Activated naive CD4-positive, alpha-beta T cell treated with anti-CD3 and anti-CD28 coated beads for 36 hours (primary cell): ENCODE measurements at places on chromosomes 5 and 9. TPM values are rescaled to one million over a fixed set of nuclear protein-coding genes. Genes with fewer than 3 reads are reported as not detected.
A peak's percentile ranks its signal among the peaks of the same experiment; 100 is the strongest.

- peak; percentile 46 for DNase-seq
Observed at GRCh38 chr5:172004824-172005237, 1.6 kb downstream of the FBXW11 start.

- no peak for DNase-seq
Observed at GRCh38 chr9:68505681-68506409, 34.8 kb downstream of the TMEM252 start.

The SURF6 gene
- 13.8 TPM for total RNA-seq

- no peak for DNase-seq
Observed at GRCh38 chr9:116074658-116075057, 78.9 kb upstream of the PAPPA start.

GRCh38 chr5:178057839-178058238 is 55.5 kb upstream of the N4BP3 start:
- no peak for DNase-seq

DNA sequence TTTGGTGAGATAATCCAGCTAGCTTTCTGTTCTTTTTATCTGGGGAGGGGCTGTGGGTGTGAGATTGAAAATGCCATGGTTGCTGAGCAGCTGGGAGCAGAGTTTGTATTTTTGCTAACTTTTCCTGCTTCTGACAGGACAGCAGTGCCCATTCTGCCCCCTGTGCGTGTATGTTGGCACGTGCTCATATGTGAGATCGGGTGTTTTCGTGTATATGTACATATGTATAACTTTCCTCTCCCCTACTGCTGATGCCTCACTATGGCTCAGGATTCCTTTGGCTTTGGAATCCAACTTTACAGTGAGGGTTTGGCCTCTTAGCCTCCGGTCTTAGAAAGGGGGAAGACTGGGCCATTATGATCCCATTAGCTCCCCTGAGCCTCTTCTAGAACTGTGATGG is 38.3 kb downstream of the RGS3 start:
- DNase-seq, result no peak

GRCh38 chr9:104091708-104092107 is 2.4 kb upstream of the SMC2 start:
- peak; percentile 31 for DNase-seq

DNA sequence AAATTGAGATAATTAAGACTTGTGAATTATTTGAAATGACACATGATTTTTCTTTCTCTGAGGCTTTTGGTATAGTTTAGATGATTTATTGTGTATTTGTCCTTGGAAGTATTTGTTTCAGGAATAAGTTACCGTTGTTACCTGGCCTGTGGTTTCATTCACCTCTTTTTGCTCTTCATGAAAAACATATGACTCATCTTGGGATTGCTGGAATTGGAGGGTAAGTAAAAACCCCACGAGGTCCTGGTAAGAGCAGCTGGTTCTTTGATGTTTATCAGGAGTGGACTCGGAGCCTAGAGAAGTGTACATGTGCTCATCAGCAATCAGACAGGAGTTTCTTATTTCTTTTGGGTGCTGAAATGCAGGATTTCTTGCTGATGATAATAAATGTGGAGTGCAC is 275.3 kb downstream of the PSAT1 start:
- DNase-seq, result no peak

- DNase-seq, result no peak
Observed at GRCh38 chr9:21333226-21333625, 2.0 kb downstream of the KLHL9 start.
